Kasumi-1 (cell line): ENCODE measurements at places on chromosomes 12 and 14.

GRCh38 chr12:243381-243780, 19.3 kb downstream of the SLC6A13 start:
- DNase-seq: no peak

GRCh38 chr12:42679466-42679865, 89.9 kb upstream of the PRICKLE1 start:
- no peak for DNase-seq

- DNase-seq: no peak
Observed at GRCh38 chr12:9449181-9449580, 158.5 kb downstream of the KLRB1 start.

DNA sequence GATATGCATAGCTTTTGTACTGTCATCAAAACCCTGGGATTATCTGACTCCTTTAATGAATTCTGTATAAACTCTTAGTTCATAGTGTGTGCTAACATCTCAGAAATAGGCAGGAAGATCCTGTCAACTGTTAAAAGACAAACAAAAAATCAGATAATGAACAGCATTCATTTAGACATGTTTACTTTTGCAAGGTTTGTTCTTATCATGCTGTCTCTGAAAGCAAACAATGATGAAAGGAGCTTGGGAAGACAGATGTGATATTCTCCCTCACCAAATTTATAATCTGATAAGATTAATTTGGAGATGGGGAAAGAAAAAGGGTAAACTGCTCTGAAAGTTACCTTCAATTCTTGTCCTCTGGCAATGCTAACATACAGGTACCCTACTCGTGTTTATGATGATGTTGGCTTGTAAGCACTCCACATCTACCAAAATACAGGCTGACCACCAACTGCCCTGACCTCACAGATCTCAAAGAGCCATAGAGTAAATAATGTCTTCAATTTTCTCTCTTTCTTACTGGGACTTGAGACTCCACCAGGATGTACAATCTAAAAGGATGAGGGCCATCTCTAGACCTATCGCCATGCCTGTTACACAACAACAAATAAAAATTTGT, 233.8 kb downstream of the SSPN start:
- no peak for DNase-seq

- no peak for DNase-seq
Observed at GRCh38 chr14:47976139-47976538, 300.7 kb upstream of the MDGA2 start.

DNA sequence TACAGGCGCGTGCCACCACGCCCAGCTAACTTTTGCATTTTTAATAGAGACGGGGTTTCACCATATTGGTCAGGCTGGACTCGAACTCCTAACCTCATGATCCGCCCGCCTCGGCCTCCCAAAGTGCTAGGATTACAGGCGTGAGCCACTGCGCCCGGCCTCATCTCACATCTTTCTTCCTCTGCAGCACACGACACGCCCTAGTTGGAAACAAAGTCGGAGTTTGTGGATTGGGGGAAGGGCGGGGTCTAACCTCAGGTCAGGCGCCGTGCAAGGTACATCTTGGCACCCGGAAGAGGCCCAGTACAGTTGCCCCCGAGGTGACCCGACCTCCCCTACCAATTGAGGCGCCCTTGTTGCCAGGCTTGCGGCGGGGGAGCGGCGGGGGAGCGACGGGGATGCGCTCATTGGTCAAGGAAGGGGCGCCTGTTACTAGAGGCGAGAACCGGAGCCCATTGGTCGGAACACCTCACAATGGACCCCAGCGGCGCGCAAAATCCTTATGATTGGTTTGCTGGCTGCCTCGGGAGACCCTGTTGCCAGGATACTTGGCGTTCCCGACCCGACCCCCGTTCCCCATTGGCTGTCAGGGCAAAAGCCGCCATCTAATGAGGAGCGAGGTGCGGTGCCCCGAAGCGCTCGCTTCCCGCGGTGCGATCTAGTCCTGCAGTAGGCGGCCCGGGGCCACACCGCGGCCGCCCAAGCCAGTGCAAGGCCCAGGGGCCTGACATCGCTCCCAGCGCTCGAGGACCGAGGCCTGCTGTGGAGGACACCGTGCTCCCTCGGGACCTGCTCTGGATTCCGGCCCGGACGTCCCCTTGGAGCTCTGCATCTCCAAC, at the start of gene REC8:
REC8 (plus strand) TSS at position 659 of the 839 bp plus-strand sequence. CDS start 473 bp downstream, outside the sequence.
- no peak for DNase-seq

DNA sequence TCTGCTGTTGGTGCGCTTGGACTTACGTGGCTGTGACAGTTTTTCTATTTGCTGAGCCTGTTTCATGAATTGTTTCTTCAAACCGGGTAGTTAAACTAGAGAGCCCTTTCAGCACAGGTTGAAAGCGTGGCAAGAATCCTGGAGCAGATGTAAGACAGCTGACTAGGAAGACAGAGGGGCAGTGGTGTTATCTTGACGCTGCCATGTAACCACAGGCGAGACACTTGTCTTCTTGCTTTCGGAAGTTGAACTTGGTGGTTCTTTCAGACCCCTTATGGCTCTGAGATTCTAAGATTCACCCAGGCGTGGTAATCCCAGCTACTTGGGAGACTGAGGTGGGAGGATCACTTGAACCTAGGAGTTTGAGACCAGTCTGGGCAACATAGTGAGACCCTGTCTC, 4.3 kb downstream of the EMP1 start:
- no peak for DNase-seq

- DNase-seq: no peak
Observed at GRCh38 chr14:74853581-74853980, 22.4 kb downstream of the PROX2 start.

DNA sequence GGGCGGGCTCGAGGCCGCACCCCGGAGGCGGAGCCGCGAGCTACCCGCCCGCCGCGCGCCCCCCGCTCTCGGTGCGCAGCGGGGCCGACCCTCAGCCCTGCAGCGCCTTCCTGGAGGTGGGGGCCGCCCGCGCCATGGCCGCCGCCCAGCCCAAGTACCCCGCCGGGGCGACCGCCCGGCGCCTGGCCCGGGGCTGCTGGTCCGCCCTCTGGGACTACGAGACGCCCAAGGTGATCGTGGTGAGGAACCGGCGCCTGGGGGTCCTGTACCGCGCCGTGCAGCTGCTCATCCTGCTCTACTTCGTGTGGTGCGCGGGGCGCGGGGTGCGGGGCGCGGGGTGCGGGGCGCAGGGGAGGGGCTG, at the start of gene P2RX2:
P2RX2 (plus strand) TSS at position 94 of the 361 bp plus-strand sequence; CDS start at position 135, 41 bp downstream.
- DNase-seq: no peak

GRCh38 chr12:41527062-41527461, 338.9 kb downstream of the PDZRN4 start:
- no peak for DNase-seq
